Endothelial cell of umbilical vein (primary cell): ENCODE measurements at places on chromosomes 6 and 20. TPM values are rescaled to one million over a fixed set of nuclear protein-coding genes. Genes with fewer than 3 reads are reported as not detected.

DNA sequence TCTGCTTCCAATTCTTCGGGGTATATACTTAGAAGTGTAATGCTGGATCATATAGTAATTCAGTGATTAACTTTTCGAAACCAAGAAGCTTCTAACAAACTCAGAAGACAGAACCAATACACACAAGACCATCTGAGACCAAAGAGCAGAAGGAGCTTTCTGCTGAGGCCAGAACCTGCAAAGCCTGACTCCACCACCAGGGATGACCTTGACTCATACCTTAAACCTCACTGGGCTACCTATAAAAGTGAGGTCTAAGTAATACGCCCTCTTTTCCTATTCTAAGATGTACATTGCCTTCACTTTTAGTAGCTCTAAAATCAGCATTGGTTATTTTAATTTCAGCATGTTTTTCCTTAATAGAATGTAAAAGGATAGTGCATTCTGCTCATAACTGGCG, 84.8 kb downstream of the FOXF2 start:
- no peaks in the 10 kb centered on the region for H3K36me3 ChIP-seq
- no peak for DNase-seq
- H3K4me1 ChIP-seq, result no peaks in the 10 kb centered on the region
- no peaks in the 10 kb centered on the region for H3K27me3 ChIP-seq
- H3K4me3 ChIP-seq, result no peak overlapping the region

The OPRM1 gene
- total RNA-seq, result not detected in 2 replicates

The F13A1 gene
- total RNA-seq, result not detected in 2 replicates

The CFB gene
- 0.51 and 1.5 TPM in 2 replicates for total RNA-seq

- H3K27ac ChIP-seq, result no peak overlapping the region
- H3K4me1 ChIP-seq, result no peaks in the 10 kb centered on the region
- no peaks in the 10 kb centered on the region for H3K36me3 ChIP-seq
- no peak for DNase-seq
- H3K27me3 ChIP-seq, result peaks cover 4% of the 10 kb centered on the region
- no peak overlapping the region for H3K4me3 ChIP-seq
These were observed 45.4 kb upstream of the SLC16A10 start for GRCh38 chr6:111041917-111042316.
